ENCODE measurements at places on chromosomes 5 and 9.
A peak's percentile ranks its signal among the peaks of the same experiment; 100 is the strongest.

- DNase-seq: no peak
These were observed 18.5 kb upstream of the NTNG2 start for GRCh38 chr9:132143359-132143758.

DNA sequence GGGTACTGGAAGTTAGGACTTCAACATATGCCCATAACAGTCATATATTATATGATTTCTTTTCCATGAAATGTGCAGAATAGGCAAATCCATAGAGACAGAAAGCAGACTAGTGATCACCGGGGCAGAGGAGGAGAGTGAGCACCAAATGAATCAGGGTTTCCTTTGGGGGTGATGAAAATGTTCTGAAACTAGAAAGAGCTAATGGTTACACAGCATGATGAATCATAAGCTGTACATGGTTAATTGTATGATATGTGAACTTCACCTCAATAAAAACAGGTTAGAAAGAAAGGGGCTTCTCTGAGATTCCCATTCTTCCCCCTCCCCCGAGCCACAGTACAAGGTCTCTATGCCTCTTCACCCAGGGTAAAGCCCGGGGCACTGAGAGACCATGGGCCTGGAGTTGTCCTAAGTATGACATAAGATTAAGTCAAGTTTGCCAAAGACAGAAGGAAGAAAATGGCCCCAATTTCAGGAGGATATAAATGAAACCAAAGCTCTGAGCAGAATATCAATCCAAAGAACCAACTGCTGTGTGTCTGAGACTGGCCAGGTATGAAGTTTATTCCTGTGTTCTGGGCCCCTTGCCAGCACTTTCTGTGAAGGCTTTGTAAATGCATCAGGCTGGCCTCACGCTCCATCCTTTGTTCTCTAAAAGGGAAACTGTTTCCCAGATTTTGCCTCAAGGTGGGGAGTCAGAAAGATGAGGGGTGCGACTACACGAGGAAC lies 243.8 kb downstream of the CDK5RAP2 start:
- DNase-seq: peak; percentile 66

GRCh38 chr5:118430076-118430475 lies 558.3 kb downstream of the DTWD2 start:
- no peak for DNase-seq

DNA sequence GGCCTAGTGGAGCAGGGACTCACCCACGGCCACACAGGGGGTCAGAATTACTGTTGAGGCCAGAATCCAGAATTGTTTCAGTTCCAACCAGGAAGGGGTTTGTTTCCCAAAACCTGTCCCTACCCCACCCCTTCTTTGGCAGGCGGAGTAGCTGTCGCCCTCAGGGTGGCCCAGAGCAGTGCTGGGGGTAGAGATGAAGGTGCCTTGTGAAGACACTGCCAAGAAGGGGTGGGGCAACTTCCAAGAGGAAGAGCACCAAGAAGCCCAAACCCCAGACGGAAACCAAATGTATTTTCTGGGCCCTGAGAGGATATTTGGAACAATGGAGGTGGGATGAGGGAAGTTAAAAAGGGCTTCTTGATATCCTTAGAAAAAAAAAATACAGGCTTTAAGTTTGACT lies 11.4 kb upstream of the NDST1 start:
- no peak for DNase-seq

- no peak for DNase-seq
These were observed 2.5 kb upstream of the NME5 start for GRCh38 chr5:138141734-138142133.

- DNase-seq: no peak
These were observed 19.3 kb upstream of the STRBP start for GRCh38 chr9:123287639-123288038.

DNA sequence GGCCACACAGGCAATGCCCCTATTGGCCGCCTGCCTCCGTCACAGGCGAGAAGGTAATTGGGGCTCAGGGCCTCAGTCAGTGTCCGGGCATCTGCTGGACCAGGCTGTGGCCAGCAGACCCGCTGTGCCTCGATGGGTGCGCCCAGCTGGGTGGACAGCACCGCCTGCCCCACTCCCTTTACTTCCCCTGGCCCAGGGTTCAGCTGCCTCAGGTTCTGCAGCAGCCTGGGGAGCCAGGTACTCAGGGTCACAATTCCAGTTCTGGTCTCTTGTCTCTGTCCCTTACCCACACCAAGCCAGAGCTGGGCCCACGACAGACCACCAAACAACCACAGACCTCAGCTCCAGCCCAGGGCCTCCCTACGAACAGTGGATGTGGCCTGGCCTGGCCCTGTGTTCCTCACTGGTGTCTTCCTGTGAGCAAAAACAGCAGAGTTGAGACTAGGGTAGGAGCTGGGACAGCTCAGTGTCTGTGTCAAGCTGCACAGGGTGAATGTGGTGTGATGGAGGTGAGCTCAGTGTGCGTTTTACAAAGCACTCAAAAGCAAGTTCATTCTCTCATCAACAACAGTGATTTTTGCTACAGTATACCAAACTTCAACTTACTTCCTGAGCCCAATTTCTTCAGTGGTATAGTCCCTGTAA lies 33.4 kb upstream of the SUSD3 start:
- no peak for DNase-seq

GRCh38 chr9:27182421-27182820 lies 73.4 kb downstream of the TEK start:
- DNase-seq: no peak

Measured in esophagus muscularis mucosa (tissue), 4 donors.